NCI-H2081 (cell line): ENCODE measurements at places on chromosomes 6 and 20.

DNA sequence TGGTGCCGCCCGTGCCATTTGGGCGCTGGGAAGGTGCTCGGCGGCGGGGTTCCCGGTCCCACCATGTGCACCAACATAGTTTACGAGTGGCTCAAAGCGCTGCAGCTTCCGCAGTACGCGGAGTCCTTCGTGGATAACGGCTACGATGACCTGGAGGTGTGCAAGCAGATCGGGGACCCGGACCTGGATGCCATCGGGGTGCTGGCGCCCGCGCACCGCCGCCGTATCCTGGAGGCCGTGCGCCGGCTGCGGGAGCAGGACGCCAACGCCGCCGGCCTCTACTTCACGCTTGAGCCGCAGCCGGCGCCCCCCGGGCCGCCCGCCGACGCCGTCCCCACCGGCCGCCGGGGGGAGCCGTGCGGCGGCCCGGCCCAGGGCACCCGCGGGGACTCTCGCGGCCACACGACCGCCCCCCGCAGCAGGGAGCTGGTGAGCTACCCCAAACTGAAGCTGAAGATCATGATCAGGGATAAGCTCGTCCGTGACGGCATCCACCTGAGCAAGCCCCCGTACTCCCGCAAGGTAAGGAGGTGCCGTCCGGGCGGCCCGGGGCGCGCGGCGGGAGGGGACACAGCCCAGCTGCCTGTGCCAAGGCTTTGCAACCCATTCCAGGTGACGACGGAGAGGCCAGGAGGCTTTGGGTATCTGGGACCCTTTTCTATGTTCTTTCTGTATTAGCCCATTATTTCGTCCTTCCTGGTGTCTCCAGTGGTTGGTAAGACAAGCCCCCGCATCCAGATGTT, 547 bp downstream of the SAMD5 start:
- no peak for DNase-seq

GRCh38 chr6:78605909-78606446, 261.4 kb upstream of the IRAK1BP1 start:
- no peak for DNase-seq

GRCh38 chr20:15567219-15567618, 1006.0 kb downstream of the KIF16B start:
- no peak for DNase-seq

DNA sequence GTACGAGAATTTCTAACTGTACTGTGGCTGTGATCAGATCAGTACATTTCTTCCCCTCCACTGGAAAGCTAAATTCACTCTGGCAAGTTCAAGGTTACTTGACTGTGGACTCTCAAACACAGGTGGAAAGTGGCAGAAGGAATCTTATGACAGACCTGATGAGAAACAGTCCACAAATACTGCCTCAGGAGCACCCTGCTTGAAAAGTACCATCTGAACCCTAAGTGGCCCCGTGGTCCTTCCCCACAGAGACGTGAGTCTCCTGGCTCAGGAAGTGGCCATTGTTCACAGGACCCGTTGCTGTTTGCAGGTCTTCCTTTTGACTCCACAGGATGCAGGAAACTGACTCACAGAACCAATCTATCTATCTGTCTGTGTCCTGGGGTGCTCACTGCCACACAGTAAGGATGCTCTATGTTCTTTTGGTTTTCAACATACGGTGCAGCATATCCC, 47.5 kb upstream of the NHSL1 start:
- DNase-seq: peak; percentile 54

DNA sequence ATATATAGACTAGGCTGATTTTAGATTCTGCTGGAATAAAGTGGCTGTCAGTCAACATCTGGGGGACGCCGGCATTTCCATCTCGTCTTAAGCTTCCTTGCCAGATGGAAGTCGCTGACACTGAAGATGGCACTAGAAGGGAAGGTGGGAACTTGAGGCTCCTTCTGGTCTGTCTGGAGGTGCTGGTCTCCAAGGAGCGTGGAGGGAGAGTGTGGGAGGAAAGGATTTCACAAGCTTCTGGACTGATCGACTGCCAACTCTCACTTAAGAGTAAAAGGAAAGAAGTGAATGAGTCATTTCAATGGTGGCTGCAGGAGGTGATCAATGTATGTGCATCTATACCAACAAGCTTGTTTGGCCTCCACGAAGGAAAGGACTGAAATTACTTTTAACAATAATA, 40.4 kb downstream of the DUSP22 start:
- DNase-seq: no peak

DNA sequence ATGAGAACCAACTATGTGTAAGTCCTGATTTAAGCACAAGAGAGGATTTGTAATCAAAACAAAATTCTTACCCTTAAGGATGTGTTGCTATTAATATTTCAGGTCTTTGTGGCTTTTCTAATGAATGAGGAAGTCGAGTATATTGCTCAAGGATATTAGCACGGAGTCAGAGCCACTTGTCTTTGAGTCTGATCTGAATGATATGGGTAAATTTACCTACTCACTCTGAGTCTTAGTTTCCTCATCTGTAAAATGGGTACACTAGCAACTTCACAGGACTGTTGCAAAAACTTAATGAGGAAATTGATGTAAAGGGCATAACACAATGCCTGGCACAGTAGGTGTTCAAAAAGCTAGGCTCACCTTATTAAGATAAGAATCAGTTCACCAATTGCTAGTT, 30.0 kb upstream of the QKI start:
- DNase-seq: no peak

DNA sequence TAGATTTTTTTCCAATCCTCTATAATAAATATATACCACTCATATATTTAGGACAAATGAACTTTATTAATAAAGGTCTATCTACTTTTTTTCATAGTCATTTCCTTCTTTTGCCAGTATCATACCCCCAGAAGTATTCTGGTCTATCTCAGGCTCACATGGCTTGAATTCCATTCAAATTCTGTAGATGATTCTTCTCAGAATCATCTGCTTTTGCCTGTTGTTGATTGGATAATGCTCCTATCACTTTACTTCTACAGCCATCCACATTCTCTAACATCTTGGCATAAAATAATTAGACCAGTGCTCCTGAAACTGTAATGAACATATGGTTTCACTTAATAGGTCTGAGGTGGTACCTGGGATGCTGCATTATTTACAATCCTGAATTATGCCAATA, 121.2 kb downstream of the GFRAL start:
- DNase-seq: no peak

GRCh38 chr6:157753291-157753690, 69.8 kb upstream of the SNX9 start:
- no peak for DNase-seq

GRCh38 chr6:109739686-109740085, 48.6 kb downstream of the FIG4 start:
- DNase-seq: no peak

DNA sequence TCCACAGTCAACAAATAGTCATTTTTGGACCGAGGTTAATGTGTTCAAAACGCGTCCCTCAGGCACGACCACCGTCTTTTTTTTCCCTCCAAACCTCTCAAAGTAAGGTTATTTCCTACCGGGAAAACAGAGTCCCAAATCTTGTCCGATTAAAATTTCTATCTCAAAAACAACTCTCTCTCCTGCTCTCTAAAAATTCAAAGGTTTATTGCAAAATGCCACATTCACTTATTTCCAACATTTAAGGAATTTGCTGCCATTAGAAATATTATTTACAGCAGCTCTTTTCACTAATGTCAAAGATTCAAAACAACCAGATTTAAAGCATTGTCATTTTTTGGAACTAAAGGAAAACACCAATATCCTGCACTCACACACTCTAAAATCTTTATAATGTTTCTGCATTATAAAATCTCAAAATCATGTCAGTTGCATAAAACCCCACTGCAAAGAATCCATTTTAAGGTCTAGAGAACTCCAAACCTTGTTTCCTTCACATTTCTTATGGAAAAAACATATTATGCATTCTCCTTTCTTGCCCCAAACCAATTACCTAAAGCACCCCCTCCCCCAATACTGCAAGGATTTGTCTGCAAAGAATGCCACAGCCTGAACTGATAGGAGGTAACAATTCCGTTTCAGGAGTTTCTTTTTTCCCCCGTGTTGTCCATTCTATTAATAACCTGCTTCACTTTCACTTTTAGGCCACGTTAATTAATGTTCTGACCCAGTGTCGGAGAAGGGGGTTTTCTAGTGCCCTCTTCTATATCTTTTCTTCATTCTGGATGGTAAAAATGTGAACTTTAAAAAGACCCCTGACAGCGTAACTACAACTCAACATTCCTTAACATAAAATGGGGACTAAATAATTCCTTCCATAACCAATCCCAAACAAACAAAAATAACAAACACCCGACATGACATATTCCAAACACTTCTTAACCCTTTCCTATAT, 1.4 kb downstream of the NRN1 start:
- DNase-seq: no peak

DNA sequence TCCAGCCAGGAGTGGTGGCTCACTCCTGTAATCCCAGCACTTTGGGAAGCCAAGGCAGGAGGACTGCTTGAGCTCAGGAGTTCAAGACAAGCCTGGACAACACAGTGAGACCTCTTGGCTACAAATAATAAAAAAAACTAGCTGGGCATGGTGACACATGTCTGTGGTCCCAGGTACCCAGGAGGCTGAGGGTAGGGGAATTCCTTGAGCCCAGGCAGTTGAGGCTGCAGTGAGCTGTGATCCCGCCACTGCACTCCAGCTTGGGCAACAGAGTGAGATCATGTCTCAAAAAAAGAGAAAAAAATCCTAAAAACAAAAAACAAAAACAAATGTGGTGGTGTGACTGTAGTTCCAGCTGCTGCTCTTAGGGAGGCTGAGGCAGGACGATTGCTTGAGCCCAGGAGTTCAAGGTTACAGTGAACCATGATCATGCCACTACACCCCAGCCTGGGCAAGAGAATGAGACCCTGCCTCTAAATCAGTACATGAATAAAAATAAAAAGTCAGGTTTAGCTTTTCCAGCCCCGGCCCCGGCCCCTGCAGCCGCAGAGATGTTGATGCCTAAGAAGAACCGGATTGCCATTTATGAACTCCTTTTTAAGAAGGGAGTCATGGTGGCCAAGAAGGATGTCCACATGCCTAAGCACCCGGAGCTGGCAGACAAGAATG, 13.5 kb upstream of the SNRPC start:
- DNase-seq: no peak

DNA sequence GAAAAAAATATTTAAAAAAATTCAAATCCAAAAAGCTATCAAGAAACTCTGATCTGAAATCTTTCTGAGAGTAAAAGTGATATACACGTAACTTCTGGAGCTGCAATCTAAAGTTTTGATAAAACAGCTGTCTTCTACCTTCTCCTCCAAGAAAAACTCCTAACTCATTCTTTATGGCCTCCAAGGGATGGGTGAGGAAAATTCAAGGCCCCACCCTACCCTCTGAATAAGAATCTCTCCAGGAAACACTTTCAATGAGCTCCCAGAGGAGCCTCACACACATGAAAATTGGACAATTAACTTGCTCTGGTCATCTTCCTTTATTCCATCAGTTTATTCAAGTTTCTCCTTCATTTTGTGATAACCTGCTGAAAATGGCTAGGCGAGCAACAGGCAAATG, 93.4 kb downstream of the FNDC1 start:
- no peak for DNase-seq

- no peak for DNase-seq
Observed at GRCh38 chr6:84645000-84645399, 119.4 kb downstream of the TBX18 start.

- DNase-seq: no peak
Observed at GRCh38 chr6:155181498-155181897, 82.3 kb upstream of the CLDN20 start.
